ENCODE measurements at places on chromosomes 12 and 14.
A peak's percentile ranks its signal among the peaks of the same experiment; 100 is the strongest.

DNA sequence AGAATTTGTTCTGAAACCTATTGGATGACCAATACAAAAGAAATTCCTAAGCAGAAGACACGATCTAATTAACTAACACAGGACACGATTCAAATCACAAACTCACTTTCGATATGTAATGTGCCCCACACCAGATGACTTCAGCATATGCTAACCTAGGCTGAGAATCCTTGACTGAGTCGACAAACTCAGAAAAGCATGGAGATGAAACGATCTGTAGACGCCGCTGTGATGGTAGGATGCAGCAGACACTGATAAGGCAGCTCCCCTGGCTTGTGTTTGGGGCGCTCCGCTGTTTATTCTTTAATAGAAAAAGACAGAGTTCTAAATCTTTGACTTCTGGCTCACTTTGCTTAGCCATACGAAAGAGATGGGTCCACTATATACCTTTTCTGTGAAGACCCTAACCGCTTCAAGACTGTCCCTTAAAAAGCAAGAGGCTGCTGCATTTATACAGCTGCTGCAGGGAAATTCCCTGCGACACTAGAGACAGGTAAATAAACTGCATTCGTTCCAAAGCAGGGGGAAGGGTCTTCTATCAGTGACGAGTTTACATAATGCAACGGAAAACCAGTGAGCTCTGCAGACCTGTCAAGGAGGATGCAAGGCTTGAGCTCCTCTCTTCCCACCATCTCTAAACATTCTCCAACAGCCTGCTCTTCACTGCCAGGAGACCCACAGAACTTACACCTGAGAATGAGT is 929 bp downstream of the CHD8 start:
- DNase-seq: peak; percentile 9

DNA sequence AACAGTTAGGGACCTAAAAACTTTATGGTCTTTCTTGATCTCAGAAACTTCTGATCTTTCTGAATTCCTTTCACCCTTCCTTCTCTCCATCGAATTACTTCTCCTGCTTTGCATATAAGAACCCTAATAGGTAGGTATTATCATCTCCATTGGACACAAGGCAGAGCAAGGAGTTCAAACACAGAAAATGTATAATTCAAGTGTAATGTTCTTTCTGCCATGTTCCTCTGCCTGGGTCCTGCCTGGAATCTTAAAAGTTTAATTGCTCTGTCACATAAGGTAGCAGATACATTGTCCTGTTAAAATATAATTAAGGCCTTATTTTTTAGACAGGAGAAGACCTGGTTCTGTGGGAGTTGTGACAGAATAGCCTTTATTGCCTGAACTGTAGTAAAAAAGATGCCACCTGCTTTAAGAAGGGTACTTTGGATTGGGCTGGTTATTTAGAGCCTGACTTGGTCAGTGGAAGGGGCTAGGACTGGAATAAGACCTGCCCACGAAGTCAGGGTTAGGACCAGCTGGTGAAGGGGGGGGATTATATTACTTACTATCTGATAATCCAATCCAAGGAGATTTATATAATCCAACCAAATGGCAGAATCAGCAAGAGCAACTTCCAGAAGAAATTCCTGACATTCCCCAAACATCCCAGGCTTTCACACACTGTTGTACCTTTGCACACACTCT is 10.4 kb downstream of the G2E3 start:
- DNase-seq: no peak

DNA sequence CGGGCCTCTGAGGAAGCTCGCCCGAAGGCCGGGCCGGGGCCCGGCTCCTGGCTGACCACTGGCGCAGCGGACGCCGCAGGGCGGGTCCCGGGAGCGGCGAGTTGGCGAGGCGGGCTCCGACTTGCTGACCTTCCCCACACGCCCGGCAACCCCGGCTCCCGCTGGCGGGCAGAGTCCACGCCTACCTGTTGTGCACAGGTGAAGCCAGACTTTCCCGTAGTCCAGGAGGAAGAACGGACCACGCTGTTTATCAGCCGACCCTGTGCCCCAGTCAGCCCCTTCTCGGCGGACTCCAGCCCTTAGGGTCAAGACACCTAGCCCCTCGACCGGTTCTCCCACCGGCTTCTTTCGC is 407 bp downstream of the HEATR5A start:
- DNase-seq: peak; percentile 68

DNA sequence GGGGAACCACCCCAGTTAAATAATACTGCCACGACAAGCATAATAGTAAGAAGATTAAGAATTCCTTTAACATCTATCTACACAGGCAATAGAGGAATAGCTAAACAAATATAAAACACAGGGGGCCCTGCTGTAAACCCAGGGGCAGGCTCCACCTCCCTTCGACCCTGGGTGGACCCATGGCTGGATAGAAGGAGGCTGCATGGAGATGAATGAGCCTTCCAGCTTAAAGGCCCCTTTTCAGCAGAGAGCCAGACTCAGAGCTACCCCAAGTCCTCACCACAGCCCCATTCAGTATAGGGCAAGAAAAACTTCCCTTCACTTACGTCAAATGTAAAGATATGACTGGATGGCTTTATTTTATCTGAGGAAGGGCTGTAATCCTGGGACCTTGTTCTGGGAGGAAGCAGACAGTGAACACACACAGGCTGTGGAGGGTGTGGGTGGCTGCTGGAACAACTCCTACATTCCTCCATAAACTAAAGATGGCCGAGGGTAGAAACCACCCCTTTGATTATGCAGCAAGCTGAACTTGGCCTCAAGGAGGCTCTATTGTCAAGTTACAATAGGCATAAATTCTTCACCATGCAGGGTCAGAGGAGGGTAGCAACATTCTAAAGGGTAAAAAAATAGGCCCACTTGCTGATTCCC is 30.4 kb downstream of the NUAK1 start:
- DNase-seq: peak; percentile 44

DNA sequence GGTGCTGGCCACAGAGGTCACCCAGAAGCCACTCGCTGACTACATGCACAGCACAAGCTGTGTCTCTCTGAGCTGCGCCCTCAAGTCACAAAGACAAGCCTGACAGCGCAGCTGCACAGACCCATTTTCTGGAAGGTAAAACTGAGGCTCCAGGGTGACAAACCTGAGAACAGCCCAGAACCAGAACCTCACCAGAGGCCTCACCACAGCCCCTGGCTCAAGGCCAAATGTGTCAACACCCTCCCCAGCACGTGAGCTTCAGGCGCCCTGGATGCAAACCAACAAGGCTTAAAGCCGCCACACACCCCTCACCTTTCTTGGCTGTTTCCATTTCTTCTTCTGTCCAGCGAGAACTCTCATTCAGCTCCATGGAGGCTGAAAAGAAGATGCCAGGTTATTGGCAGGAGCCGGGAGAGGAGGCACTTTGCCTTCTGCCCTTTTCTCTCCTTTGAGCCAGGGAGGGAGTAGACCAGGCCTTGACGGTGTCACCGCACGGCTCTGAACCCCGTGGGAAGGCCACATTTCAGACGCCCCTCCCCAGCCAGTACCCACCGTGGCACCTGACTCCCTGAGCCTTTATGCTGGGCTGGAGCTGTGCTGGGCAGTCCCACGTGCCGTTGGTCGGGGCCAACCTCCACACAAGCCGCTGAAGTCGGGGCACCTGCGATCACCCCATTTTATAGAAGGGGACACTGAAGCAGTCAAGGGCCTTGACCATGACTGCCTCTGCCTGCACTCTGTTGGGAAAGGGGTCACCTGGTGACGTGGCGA is 103.1 kb downstream of the RFLNA start:
- no peak for DNase-seq

DNA sequence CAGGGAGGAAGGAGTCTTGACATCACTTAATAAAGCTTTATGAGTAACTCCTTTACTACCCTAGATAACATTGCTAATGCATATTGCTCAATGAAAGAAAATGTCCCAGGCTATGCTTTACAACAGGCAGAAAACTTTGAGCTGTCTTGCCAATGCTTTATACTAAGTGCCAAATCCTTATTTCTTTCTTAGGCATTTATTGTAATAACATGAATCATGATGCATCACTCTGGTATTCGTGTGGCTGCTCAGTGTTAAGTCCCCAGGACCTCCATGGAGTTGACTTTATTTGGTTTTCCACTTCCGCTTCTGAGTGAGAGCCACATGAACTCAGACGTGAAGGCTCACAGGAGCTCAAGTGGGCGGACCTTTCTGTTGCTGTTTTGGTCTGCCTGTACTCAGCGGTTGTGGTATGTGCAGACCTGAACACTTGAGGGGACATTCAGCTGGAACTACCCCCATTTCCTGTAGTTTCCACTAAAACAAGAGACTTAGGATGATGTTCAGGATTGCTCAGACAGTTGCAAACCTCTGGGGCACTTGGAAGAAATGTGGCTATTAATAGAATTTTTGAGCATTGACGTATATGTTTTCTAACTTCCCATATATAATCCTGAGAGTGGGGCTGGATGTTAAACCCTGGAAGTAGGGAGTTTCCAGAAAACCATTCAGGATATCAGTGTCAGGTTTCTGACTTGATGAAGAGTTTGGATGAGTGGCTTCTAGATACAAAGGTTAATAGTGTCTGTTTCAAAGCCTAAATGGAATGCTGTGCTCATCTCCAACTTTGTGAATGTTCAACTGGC is 258.6 kb downstream of the MSRB3 start:
- peak; percentile 94 for DNase-seq

DNA sequence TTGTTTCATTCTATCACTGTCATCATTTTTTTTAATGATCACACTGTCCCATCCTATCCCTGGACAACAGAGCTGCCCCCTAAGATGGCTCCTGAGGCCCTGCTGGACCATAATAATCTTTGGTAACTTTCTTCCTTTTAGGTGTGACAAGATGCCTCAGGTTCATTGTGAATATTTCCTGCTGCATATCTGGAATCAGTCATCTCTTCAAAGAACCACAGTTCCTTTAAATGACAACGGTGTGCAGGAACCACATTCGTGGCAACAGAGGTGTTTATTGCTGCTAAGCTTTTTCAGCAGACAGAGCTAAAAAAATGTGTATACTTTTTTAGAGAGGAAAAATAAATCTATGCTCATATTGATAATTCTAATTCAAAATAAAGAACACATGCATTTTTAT is 312.9 kb downstream of the MED13L start:
- DNase-seq: no peak

DNA sequence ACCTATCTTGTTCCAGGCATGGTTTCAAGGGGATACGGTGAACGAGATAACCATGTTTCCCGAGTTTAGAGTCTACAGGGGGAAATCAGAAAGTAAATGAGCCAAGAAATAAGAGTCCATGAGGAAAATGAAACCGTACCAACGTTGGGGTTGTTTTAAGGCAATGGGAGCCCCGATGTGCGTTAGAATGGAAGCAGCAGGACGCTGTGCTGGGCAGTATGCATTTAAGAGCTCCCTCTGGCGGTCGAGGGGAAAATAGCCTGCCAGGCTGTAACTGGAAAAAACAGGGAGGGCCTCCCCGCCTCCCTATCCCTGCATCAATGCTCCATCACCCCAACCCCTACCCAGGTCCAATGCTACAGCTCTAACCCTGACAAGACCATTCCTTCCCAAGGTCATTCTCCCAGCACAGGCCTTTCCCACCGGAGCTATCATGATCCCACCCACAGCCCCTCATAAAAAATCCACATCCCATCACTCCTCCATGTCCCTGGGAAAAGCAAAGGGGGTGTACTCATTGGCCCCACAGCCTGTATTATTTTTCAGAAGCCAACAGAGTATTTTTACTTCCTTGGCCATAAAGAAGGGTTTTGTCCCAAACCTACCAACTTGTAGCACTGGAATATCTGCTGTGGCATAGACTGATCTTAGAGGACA is 226.3 kb upstream of the NOS1 start:
- peak; percentile 67 for DNase-seq

DNA sequence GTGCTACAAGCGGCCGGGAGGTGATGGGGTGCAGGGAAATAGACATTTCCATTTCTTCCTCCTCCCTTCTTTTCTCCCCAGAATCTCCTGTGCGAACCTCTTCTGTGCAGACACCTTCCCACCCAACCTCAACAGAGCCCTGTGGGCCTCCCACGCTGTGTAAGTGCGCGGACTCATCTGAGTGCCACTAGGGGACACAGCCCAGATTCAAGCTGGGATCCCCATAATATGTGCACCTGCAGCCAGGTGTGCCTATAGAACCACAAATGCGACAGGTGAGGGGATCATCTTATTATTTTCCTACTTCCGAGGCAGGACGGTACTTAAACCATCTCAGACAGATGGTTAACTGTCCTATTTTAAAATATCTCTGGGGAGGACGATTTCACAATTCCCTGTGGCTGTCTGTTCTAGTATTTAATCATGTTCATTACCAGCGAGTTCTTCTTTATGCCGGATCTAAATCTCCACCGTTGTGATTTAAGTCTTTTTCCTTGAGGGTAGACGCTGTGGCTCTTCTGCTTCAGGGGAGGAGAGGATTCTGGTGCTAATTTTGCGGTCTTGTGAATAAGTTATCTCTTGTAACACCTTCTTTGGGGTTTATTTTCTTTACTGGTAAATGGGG is 17.2 kb upstream of the CACNA1C start:
- DNase-seq: peak; percentile 12

Measured in AG08395 (cell line).